ENCODE measurements at places on chromosomes 5 and 9.

DNA sequence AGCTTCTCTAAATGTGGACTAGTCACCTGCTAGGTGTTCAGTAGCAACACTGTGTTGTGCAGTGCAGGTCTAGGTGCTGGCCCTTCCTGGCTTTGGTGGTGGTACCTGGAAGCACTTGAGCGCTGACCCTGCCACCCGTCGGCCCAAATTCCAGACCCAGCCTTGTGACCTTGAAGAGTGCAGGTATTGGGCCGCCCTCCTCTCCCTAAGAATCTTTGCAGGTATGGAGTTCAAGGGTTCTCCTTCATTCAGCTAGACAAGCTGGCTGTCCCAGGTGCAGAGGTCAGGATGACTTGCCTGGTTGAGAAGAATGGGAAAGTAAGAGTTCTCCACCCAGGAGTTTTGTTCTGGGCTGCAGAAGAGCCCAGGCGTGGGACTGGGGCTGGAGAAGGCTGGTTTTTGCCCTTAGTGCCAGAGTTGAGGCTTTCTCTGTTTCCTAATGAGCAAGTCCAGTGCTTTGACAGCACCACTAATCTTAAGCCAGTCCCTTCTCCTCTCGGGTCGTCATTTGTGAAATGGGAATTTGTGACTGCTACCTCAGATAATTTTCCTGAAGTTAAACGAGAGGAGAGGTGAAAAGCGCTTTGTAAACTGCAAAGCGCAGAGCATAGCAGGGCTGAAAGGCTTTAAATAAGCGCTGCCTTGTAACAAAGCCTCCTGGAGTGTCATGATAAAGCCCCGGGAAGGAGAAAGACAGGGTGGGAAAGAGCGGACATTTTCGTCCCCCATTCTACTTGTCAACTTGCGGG is 4.0 kb downstream of the FOXE1 start:
- no peak for DNase-seq

DNA sequence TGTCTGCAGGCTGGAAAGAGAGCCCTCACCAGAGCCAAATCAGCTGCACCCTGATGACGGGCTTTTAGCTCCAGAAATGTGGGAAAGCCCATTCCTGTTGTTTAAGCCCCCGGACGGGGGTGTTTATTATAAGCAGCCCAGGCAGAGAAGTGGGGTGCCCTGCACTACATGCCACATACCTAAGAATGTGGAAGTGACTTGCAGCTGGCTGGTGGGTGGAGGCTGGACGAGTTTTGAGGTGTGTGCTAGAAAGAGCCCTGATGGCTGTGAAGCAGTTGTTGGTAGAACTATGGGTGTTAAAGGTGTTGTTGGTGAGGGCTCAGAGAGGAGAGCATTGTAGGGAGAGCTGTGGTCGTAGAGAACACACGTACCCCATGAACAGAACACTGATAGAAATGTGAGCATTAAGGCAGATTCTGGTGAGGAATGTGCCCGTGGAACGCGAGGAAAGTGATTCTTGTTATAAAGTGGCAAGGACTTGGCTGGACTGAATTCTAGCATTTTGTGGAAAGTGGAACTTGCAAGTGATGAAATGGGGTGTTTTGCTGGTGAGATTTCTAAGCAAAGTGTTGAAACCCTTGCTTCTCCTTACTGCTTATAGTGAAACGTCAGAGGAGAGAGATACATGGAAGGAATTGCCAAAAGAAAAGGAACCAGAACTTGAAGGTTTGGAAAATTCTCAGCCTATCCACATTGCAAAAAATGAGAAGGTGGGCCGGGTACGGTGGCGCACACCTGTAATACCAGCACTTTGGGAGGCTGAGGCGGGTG is 38.9 kb downstream of the AHRR start:
- DNase-seq, result no peak

DNA sequence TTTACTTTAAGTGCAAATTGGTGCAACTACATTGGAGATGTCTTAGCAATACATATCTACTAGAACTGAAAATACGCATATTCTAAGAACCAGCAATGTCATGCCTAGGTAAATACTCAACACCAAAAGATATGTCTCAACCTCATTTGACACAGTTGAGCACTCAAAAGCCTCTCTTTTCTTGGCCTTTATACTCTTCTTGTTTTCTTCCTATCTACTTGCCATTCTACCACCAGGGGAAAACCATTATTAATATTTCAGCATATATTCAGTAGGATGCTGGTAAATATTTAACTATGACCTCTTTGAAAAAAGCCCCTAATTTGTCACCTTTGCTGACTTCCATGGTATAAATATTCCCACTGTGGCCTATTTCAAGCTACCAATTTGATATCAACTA is 443.8 kb downstream of the LRRC70 start:
- DNase-seq, result no peak

DNA sequence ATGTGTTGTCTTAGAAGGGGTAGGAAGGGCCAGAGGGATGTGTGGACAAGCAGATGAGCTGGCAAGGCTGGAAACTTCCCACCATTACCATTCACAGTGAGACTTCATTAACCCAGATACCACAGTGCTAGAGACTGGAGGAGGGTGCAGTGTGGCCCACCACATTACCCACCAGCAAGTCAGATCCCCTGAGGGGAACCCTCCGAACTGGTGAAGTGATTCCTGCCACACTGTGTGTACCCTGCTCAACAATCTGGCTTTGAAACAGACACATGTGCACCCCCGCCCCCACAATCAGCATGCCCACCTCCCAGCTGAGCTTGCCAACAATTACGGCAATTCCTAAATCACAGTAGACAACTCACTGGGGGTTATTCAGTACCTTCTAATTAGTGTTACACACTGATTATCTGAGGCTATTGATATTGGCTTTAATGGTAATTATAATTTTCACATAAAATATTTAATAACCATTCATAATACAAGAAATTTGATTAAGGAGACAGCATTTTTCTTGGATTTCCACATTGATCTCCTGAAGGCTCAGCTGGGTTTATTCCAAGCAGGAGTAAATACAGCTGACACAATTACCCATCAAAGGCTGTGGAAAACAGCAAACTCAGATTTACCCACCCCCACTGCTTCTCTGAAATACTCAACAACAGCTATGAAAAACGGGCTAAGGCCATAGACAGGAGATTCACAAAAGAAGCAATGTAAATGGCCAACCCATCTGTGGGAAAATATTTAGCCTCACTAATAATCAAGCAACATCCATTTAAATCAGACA is 169.3 kb upstream of the FSTL4 start:
- DNase-seq, result no peak

- no peak for DNase-seq
Observed at GRCh38 chr9:107221321-107221720, 61.8 kb upstream of the RAD23B start.

- no peak for DNase-seq
Observed at GRCh38 chr5:150227606-150228273, 37.9 kb downstream of the SLC6A7 start.

- DNase-seq, result no peak
Observed at GRCh38 chr5:30098940-30099339, 1094.5 kb upstream of the CDH6 start.

- DNase-seq, result no peak
Observed at GRCh38 chr9:101673642-101674041, 64.8 kb downstream of the GRIN3A start.

GRCh38 chr5:119537704-119538103 is 85.4 kb downstream of the HSD17B4 start:
- DNase-seq, result no peak

DNA sequence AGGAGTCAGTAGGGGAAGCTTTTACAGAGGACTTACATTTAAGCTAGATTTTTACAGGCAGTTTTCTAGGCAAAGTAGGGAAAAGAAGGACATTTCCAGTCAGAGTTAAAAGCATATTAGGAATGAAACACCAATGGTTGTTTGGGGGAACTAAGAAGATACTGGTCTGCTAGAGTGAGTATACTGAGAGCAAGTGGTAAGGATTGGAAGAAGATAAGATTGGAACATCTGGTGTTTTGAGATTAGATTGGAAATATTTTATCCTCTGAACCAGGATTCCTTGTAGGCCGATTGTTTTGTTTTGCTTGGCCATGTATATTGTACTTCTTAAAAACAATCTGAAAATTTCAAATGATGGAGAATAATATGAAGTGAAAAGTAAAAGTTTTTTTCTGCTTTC is 7.7 kb downstream of the FBXO38 start:
- no peak for DNase-seq

DNA sequence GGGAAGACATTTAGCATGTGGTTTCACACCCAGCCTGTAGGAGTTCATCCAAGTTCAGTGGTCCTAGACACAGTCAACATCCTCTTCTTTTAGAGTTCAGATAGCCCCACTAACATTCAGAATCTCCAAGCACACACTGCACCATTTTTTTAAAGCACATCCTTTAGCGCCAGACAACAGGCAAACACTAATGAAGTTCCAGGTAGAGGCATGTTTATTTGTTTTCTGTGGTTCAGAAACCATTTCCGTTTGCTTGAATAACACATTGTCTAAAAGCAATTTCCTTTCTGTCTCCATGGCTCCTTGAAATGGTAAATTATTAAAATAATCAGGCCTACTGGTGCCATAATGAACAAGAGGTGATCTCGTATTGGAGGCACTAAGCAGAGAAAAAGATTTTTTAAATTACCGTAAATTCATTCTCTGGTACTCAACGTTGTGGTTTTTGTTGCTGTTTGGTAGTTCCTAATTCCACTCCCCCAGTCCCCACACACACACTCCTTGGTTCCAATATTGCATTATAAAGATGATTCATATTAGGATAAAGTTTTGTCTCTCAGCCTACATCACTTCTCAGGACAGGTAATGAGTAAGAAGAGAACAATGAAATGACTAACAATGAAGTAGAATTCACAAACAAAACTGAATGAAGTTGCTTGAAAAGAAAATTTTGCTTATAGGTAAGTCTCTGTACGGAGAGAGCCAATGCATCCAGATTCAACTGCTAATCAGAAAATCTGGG is 153.1 kb downstream of the PCSK1 start:
- DNase-seq, result no peak

GRCh38 chr5:91477408-91477807 is 94.3 kb upstream of the ARRDC3 start:
- DNase-seq, result no peak

DNA sequence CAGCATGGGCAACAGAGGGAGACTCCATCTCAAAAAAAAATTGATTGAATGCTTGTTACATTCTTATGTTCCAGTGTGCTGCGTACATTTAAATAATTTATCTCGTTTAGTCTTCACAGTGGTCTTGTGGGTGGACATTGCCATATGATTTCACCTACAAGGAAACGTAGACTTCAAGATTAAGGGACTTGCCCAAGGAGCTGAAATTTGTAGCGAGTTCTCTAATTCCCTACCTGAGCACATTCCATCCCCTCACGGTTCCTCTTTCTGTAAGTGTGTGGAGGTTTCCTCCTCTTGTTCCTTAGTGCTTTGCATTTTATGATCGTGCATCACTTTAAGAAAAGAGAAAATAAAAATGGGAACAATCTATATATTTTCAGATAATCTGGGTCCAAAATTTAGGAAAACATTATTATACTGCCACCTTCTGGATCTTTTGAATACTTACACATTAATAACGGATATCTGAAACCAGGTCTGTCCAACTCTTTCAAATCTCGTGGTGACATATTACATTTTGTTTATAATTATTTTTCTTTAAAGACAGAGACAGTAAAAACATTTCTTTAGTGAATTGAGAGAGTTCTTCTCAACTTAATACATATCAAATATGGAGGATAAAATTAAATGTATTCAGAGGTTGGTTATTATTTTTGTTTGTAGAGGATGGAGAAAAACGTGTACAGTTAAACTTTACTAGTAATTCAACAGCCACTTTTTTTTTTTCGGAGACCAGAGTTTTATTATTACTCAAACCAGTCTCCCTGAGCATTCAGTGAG is 29.9 kb upstream of the C7 start:
- no peak for DNase-seq

- no peak for DNase-seq
Observed at GRCh38 chr5:148147415-148147814, 20.9 kb upstream of the SPINK14 start.

GRCh38 chr9:116182876-116183275 is 29.3 kb downstream of the PAPPA start:
- no peak for DNase-seq

- DNase-seq, result no peak
Observed at GRCh38 chr5:73727470-73727869, 101.5 kb downstream of the ARHGEF28 start.

GRCh38 chr9:123571240-123571639 is 215.2 kb downstream of the CRB2 start:
- DNase-seq, result no peak

GRCh38 chr5:167851416-167851815 is 440.0 kb upstream of the WWC1 start:
- no peak for DNase-seq

DNA sequence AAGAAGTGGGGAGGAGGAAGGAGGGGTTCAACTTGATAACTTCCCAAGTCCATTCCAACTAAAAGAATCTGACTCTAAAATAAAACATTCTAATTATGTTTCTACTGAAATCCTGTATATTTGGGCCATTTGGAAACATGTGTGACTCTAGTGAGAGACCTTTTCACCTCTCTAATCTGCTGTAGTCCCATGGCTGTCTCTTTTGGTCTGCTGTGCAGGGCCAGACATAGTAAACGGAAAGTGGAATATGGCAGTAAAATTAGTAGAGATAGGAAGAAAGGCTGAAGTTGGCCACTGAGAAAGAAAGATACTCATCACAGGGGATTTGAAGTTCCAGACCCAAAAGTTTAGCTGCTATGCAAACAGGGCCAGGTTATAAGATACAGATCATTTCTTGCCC is 15.9 kb downstream of the RFX3 start:
- DNase-seq, result no peak

GRCh38 chr9:133130685-133131244 is 9.7 kb upstream of the RALGDS start:
- no peak for DNase-seq

DNA sequence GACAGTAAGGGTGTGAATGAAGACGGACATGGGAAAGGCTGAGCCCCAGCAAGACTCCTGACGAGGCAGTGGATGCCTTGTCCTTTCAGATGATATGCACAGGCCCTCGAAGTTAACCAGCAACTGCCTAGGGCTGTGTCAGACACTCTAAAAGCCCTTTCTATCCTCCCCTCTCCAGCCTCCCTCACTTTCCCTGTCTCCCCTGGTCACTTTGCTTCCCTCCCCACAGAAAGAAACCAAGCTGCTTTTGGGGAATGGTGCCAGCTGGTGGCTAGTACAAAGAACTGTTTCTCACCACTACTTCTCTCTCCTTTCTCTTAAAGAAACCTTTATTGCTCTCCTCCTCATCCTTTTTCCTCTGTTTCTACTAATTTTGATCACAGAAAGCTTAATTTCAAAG is 21.4 kb downstream of the LHFPL2 start:
- DNase-seq, result no peak

DNA sequence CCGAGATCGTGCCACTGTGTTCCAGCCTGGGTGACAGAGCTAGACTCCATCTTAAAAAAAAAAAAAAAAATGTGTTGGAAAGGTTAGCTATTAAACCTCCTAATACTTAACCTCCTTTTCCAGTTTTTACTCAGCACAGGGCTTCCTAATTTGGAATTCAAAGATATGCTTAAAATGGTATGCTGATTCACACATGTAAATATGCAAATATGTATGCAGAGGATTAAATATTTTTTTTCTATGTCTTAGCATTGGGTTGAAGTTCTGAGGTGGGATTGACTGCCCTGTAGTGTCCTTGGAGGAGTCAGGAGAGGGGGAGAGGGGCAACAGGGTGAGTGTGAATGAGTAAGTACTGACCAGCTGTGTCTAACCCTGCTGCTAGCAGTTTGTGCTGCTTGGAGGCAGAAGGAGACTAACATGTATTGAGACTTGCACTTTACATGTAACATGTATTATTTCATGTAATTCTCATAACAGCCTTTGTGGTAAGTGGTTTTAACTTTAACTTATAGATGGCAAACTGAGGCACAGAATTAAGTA is 63.2 kb downstream of the SLC44A1 start:
- DNase-seq, result no peak

All from stimulated activated CD8-positive, alpha-beta memory T cell treated with anti-CD3 and anti-CD28 coated beads, Interleukin-2, amount 100 ng/mL, for 48 hours (primary cell).